ENCODE measurements at places on chromosomes 13 and 19. TPM values are rescaled to one million over a fixed set of nuclear protein-coding genes. Genes with fewer than 3 reads are reported as not detected.

WDR88 gene
- not detected for total RNA-seq

RFPL4AL1 gene
- not detected for total RNA-seq

NLRP7 gene
- not detected for total RNA-seq

TBXA2R gene
- 39.1 TPM for total RNA-seq

ZNF260 gene
- 6.9 TPM for total RNA-seq

FOSB gene
- total RNA-seq: 587 TPM

COL4A2 gene
- 999 TPM for total RNA-seq

CCL25 gene
- not detected for total RNA-seq

GRCh38 chr19:57334191-57334590 is 13.9 kb downstream of the ZNF543 start:
- DNase-seq: no peak

GRCh38 chr19:35332817-35333216 is 3.8 kb downstream of the CD22 start:
- DNase-seq: no peak

GRCh38 chr19:18046059-18046718 is 38.2 kb downstream of the ARRDC2 start:
- DNase-seq: no peak

DNA sequence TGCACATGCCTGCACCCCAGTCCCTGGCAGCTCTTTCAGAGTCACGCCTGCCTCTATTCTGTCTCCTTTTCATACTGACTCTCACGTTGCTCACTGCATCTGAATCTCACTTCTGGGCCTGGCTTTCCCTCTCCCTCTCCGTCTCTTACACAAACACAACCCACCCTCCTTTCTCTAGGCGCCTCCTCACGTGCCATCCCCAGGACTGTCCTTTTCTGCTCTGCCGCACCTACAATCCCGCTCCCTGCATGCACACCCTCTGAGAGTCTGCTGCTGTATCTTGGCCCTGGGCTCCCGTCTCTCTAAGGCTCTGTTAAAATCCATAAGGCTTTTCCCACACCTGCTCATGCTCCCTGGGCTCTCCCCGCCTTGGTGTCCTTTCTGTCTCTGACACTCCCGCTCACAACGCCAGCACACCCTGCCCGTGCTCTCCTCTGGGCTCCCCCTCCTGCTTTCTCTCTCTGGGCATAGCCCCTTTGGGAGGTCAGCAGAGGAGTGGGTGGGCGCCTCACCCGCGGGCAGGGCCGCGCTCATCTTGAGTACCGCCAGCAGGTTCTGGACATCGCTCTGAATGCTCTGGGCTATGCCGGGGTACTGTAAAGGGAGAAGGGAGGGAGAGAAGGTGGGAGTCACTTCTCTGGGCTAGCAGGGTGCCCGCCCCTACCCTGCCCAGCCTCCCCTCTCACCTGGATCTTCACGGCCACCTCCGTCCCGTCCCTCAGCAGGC is 12.7 kb upstream of the NUMBL start:
- no peak for DNase-seq

GRCh38 chr19:3162418-3163229 is 15.9 kb upstream of the S1PR4 start:
- DNase-seq: no peak

GRCh38 chr13:100753376-100753775 is 78.8 kb upstream of the TMTC4 start:
- DNase-seq: no peak

DNA sequence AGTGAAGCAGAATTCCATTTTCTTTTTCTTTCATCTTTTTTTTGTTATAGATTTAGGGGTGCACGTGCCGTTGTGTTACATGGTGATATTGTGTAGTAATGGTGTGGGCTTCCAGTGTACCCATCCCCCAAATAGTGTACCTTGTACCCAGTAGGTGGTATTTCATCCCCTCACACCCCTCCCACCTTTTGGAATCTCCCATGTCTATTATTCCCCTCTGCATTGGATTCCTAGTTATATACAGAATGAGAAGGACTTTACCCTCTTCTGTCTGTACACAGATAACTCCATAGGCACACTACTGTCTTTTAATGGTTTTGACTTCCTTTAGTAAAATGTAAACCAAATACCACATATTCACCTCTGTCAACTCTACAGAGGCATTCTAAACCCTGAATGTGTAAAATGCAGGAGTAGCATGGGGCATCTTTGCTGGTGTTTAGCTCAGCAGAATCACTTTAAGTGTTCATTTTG is 28.0 kb downstream of the FRY start:
- no peak for DNase-seq

DNA sequence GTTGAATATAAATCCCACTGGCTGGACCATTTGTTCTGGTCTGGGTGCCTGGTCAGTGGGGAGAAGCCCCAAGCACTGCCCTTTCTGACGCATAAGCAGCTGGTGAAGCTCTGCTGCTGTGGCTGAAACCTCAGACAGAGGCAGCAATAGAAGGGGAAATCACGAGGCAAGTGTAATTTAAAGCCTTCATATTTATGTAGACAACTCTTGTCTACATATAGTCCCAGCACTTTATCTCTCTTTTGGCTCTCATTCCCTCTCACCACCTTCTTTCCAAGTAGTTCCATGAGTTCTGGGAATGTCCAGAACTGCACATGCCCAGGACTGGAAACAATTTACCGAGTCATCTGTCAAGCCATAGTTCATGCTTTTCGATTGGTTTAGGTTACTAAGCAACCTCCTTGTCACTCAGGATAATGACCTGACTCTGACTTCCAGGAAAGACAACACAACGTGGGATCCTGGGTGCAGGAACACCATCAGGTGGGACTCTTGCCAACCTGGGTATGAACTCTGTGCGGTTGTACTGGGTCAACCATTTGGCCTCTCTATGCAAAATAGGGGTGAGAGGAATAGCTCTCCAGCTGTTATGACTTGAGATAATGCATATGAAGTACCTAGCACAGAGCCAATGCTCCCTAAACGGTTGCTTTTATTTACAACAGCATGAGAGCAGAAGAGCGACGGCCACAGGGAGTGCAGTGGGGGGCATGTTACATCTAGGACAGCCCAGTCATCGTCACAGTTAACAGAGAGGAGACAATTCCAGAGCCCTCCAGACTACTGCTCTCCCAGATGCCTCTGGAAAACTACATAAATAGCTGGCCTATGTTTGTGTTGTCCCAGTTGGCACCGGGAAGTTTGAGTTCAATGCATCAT is 321.9 kb downstream of the FOXO1 start:
- DNase-seq: no peak

- no peak for DNase-seq
Observed at GRCh38 chr19:35689836-35690235, 14.5 kb upstream of the ZBTB32 start.

GRCh38 chr13:79307866-79308298 is 98.2 kb downstream of the RBM26 start:
- no peak for DNase-seq

GRCh38 chr13:48729856-48730255 is 76.1 kb downstream of the CYSLTR2 start:
- no peak for DNase-seq

GRCh38 chr19:34974646-34975045 is 10.6 kb upstream of the ZNF792 start:
- DNase-seq: no peak

- DNase-seq: no peak
Observed at GRCh38 chr13:46913757-46914156, 16.9 kb upstream of the HTR2A start.
